Calu3 (cell line): ENCODE measurements at places on chromosomes 6 and 20. TPM values are rescaled to one million over a fixed set of nuclear protein-coding genes. Genes with fewer than 3 reads are reported as not detected.

Gene TINAG
- 12.6 and 17.4 TPM in 2 replicates for total RNA-seq

Gene KHDC1L
- not detected in 2 replicates for total RNA-seq

DNA sequence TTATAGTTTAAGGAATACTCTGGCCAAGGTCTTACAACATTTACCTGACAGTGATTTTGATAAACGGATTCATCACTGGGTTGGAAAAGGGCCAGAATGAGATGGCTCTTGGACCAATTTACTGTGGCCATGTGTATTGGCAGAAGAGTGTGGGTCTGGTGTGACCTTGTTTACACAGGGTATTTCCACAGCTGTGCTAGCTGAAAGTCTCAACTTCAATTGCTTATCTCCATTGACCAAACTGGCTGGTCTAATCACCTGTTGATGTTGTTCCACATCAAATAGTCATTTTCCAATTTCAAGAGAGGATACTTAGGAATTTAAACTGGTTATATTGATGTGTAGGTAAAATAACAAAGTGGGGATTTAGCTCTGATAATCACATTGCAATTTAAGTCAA, 501.6 kb upstream of the MAP3K7 start:
- no peak overlapping the region for H3K4me3 ChIP-seq
- H3K27ac ChIP-seq, result no peak overlapping the region
- H3K4me1 ChIP-seq, result no peaks in the 10 kb centered on the region
- no peaks in the 10 kb centered on the region for H3K36me3 ChIP-seq
- DNase-seq, result no peak

DNA sequence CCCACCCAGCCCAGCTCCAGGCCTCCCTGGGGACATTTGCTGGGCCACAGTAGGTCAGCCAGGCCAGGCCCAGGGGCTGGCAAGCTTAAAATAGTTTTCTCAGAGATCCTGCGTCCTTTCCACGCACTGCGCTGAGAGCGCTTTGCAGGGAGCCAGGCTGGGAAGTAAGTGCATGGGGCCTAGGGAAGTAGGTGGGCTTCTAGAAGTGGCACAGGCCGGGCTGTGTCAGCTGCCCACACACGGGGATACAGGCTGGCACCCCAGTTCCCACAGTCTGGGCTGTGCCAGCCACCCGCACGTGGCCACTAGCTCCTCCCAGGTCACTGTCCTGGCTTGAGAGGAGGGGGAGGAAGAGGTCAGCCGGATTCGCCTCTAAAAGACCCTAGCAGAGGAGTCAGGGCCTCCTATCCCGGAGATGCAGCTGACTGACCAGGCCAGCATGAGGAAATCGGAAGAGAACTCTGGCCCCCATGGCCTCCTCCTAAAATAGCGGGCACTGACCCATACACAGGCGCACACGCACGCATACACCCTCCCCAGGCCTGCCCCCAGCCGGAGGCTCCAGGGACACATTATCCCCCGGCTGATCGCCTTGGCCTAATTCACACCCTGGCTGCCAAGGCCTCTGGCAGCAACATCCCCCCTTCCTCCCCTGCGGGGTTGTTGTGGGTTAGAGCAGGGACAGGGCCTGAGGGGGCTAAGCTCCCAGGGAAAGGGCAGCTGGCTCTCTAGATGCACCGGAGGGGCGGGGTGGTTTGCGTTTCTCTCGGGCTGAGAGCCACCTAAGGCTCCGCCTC, 5.4 kb downstream of the SLCO4A1 start:
- peaks cover 48% of the 10 kb centered on the region for H3K36me3 ChIP-seq
- peaks cover 45% of the 10 kb centered on the region for H3K4me1 ChIP-seq
- no peaks in the 10 kb centered on the region for H3K27me3 ChIP-seq

GRCh38 chr6:45610832-45611231, 233.1 kb upstream of the SUPT3H start:
- peak overlapping the region; percentile 53 for H3K27ac ChIP-seq
- H3K27me3 ChIP-seq, result no peaks in the 10 kb centered on the region
- no peak for DNase-seq
- H3K4me1 ChIP-seq, result peaks cover 66% of the 10 kb centered on the region
- no peak overlapping the region for H3K4me3 ChIP-seq

GRCh38 chr20:14334306-14334930, 3.0 kb downstream of the FLRT3 start:
- no peak overlapping the region for H3K27ac ChIP-seq
- H3K4me1 ChIP-seq, result no peaks in the 10 kb centered on the region
- peaks cover 14% of the 10 kb centered on the region for H3K36me3 ChIP-seq

- H3K4me3 ChIP-seq, result no peak overlapping the region
- peaks cover 7% of the 10 kb centered on the region for H3K36me3 ChIP-seq
- no peak overlapping the region for H3K27ac ChIP-seq
- no peak for DNase-seq
- peaks cover 56% of the 10 kb centered on the region for H3K27me3 ChIP-seq
Measured at GRCh38 chr20:46121184-46121930, 3.2 kb downstream of the CD40 start.

Gene PDYN
- not detected in 2 replicates for total RNA-seq

- no peak overlapping the region for H3K27ac ChIP-seq
- H3K4me1 ChIP-seq, result no peaks in the 10 kb centered on the region
- H3K27me3 ChIP-seq, result peaks cover 16% of the 10 kb centered on the region
- H3K4me3 ChIP-seq, result no peak overlapping the region
- no peaks in the 10 kb centered on the region for H3K36me3 ChIP-seq
- DNase-seq, result peak; percentile 59
Measured at GRCh38 chr6:56314683-56315523, 67.5 kb upstream of the COL21A1 start.

GRCh38 chr20:63297371-63297781, 4.4 kb downstream of the COL20A1 start:
- H3K4me3 ChIP-seq, result no peak overlapping the region
- no peak overlapping the region for H3K27ac ChIP-seq
- no peak for DNase-seq
- peaks cover 14% of the 10 kb centered on the region for H3K36me3 ChIP-seq
- H3K27me3 ChIP-seq, result peaks cover 100% of the 10 kb centered on the region

DNA sequence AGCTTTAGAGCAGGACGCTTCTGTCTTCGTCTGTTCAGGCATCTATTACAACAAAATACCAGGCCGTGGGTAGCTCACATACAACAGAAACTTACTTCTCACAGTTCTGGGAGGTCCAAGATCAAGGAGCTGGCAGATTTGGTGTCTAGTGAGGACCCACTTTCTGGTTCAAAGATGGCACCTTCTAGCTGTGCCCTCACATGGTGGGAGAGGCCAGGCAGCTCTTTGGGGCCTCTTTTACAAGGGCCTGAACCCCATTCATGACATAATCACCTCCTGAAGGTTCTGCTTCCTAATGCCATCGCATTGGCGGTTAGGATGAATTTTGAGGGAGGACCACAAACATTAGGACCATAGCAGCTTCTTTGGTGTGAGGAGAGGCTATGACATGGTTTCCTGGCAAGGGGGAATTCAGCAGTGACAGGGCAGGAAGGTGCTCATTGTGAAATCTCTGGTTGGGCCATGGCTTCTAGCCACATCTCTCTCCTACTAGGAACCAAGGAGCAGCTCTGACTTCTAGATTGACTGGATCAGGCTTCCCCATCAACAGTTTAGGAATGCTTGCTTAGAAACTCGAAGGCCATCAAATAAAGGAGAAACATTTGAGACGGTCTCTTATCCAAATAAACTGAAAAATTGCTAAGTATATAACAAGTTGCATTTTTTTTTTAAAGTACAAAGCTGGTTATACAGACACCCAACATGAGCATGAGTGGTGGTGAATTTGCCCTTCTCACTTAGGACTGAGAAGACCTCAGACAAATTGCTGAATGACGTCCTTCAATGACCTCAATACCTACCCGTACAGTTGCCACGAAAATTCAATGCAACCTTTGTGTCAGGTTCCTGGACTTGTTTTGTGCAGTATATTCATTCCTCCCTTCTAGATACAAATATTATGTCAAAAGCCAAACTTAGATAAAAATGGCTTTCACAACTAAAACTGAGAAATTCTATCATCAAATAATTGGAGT, 140.7 kb downstream of the ZDHHC14 start:
- H3K36me3 ChIP-seq, result no peaks in the 10 kb centered on the region
- H3K27me3 ChIP-seq, result no peaks in the 10 kb centered on the region
- H3K4me1 ChIP-seq, result peaks cover 11% of the 10 kb centered on the region
- H3K4me3 ChIP-seq, result no peak overlapping the region
- no peak overlapping the region for H3K27ac ChIP-seq

DNA sequence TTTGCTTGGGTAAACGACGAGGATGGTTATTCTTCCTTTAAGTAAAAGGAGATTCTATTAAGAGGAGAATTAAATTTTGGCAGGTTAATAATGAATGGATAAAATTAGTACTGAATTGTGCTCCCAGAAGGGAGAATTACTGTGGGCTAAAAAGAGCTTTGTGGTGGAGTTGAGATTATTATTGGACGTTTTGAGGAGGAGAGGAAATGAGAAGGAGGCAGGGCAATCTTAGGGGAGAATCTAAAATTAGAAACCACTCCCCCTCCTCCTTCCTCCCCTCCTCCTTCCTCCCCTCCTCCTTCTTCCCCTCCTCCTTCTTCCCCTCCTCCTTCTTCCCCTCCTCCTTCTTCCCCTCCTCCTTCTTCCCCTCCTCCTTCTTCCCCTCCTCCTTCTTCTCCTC, 331.8 kb downstream of the PRL start:
- H3K36me3 ChIP-seq, result no peaks in the 10 kb centered on the region
- no peaks in the 10 kb centered on the region for H3K27me3 ChIP-seq
- H3K4me3 ChIP-seq, result no peak overlapping the region
- DNase-seq, result no peak

DNA sequence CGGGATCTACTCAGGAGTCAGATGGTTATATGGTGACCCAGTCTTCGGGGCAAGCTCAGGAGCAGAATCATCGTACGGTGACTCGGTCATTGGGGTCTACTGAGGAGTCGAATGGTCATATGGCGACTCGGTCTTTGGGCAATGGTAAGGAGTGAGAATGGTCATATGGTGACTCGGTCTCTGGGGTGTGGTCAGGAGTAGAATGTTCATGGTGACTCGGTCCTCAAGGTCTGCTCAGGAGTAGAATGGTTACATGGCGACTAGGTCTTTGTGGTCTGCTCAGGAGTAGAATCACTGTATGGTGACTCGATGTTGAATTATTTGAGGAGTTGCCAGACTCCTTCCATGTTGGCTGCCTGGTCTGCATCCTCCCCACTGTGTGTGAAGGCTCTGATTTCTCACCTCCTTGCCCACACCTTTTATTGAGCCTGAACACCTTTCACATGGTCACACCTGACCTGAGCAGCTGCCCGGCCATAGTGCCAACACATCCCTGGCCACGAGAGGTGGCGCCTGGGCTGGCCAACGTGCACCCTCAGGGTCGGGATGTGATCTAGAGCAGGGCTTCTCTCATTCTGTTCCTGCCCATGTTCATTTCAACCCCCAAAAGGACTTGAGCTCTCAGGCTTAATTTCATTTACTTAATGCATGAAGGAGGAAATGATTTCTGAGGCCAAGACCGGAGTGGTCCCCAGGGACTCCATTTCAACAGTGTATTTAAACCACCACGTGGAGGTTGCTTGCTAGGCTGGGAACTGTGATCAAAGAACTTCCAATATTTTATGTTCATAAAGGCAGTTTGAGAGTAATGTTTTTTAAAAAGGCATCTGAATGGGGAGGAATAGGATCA, 119.5 kb downstream of the PHACTR3 start:
- no peaks in the 10 kb centered on the region for H3K36me3 ChIP-seq
- no peak for DNase-seq
- no peak overlapping the region for H3K27ac ChIP-seq
- H3K27me3 ChIP-seq, result peaks cover 74% of the 10 kb centered on the region

Gene CTCFL
- not detected in 2 replicates for total RNA-seq

Gene ARFGEF3
- total RNA-seq, result 15.4 and 16.3 TPM in 2 replicates

DNA sequence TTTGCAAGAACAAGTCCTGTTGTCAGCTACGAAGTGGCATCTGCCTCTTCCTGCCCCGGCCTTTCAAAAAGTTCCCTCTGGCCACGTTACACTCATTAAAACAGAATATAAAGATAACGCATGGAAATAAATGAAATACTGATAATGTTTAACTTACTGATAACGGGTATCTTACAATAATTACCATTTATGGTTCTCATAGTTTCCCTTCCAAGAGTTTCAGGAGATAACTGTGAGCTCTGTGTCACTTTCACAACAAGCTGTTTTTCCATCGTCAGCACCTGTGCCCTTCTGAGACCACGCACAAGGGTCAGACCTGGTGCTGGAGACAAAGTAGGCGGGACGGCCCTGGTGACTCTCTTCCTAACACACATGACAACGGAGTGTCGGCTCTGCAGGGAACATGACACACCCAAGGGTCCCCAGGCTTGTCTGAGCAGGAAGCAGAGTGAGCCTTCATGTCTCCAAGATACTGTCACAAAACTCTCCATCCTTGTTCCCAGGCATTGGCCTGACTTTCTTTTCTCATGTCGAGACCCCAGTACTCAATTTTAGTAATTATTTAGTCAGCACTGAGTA, 86.2 kb upstream of the THBS2 start:
- H3K36me3 ChIP-seq, result no peaks in the 10 kb centered on the region
- peak overlapping the region; percentile 17 for H3K4me3 ChIP-seq
- peak; percentile 41 for DNase-seq
- no peaks in the 10 kb centered on the region for H3K27me3 ChIP-seq

Gene C6orf132
- total RNA-seq, result 85.8 and 88.5 TPM in 2 replicates

Gene GABRR2
- 0.32 and 0.78 TPM in 2 replicates for total RNA-seq

GRCh38 chr20:3885715-3886114, 3.5 kb upstream of the PANK2 start:
- H3K27me3 ChIP-seq, result no peaks in the 10 kb centered on the region
- H3K36me3 ChIP-seq, result peaks cover 37% of the 10 kb centered on the region
- no peak for DNase-seq
- H3K4me3 ChIP-seq, result no peak overlapping the region
- no peak overlapping the region for H3K27ac ChIP-seq
- H3K4me1 ChIP-seq, result peaks cover 7% of the 10 kb centered on the region

- peaks cover 92% of the 10 kb centered on the region for H3K27me3 ChIP-seq
- DNase-seq, result no peak
- peaks cover 3% of the 10 kb centered on the region for H3K36me3 ChIP-seq
Measured at GRCh38 chr6:133896344-133896721, 7.4 kb downstream of the TCF21 start.

DNA sequence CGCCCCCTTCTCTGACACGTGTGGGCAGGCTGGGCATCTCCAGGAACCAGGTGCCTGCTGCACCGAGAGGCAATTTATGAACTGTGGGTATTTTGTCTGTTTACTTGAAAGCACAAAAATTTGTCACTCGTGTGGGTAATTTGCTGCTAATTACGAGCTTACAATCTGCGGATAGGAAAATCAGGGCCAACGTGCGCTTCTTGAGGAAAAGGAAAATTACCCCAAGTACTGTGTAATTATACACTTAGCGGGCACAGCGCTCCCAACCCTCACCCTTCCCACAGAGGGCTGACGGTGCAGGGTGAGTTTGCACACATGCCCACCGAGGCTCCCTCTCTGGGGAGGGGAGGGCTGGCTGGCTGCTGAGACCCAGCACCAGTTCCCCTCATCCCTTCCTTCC, 25.3 kb upstream of the MDGA1 start:
- H3K27me3 ChIP-seq, result no peaks in the 10 kb centered on the region
- H3K4me1 ChIP-seq, result peaks cover 28% of the 10 kb centered on the region
- no peaks in the 10 kb centered on the region for H3K36me3 ChIP-seq
- no peak for DNase-seq
- no peak overlapping the region for H3K27ac ChIP-seq

GRCh38 chr6:41269716-41270115, 16.8 kb downstream of the TREM1 start:
- H3K27ac ChIP-seq, result no peak overlapping the region
- no peaks in the 10 kb centered on the region for H3K4me1 ChIP-seq
- H3K36me3 ChIP-seq, result no peaks in the 10 kb centered on the region
- no peak for DNase-seq

GRCh38 chr6:64724091-64724490, 982.9 kb downstream of the EYS start:
- H3K27me3 ChIP-seq, result no peaks in the 10 kb centered on the region
- DNase-seq, result no peak
- no peak overlapping the region for H3K27ac ChIP-seq
- H3K36me3 ChIP-seq, result no peaks in the 10 kb centered on the region
- no peaks in the 10 kb centered on the region for H3K4me1 ChIP-seq

GRCh38 chr6:90435207-90435899, 138.7 kb upstream of the BACH2 start:
- H3K4me1 ChIP-seq, result peaks cover 12% of the 10 kb centered on the region
- no peak overlapping the region for H3K4me3 ChIP-seq
- H3K36me3 ChIP-seq, result no peaks in the 10 kb centered on the region
